ENCODE measurements at places on chromosomes 16 and 17.

DNA sequence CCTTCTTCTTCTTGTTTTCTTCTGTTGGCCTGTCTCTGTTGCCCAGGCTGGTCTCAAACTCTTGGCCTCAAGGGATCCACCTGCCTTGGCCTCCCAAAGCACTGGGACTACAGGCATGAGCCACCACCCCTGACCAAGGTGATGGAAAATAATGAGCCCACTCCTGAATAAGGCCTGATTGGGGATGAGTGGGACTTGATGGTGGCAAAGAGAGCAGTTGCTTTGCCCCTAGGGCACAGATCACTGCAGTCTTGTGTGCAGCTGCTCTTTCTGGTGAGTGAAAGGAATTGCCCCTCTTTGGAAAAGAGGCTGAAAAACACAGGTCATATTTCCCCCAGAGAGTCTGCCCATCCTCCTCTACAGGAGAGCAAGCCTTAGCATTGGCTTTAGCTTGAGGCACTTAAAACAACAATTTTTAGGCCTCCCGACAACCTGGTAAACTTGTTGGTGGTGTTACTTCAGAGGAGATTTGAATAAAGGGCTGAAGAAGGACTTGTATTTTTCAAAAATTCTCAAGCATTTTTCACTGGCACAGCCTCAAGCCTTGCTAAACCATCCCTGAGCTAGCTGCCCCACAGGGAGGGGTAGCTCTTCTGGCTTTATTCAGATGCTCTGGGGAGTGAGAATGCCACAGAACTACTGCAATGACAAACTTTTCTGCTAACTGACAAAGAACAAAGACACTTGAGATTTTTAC, 6.1 kb upstream of the PDP2 start:
- no peak for DNase-seq

DNA sequence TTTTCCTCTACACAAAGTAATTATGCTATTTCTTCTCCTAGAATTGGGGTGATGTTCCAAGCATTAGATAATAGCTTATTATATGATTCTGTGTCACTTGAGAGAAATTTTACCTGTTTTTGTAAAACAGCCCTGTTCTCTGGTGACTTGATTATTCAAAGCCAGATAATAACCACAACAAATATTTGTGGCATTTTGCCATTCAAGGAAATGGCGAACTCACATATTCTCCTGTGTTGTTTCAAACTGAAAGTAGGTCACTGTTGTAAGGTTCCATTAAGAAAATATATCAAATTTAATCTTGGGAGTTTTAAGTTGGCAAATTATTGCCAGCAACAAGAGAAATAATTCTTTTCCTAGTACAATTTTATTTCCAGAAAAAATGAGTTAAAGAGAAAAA, 124.8 kb downstream of the STXBP4 start:
- DNase-seq = no peak

- no peak for DNase-seq
These were observed 43.5 kb downstream of the KNOP1 start for GRCh38 chr16:19674485-19674884.

- DNase-seq = no peak
These were observed 19.9 kb downstream of the CYB5D2 start for GRCh38 chr17:4162775-4163466.

DNA sequence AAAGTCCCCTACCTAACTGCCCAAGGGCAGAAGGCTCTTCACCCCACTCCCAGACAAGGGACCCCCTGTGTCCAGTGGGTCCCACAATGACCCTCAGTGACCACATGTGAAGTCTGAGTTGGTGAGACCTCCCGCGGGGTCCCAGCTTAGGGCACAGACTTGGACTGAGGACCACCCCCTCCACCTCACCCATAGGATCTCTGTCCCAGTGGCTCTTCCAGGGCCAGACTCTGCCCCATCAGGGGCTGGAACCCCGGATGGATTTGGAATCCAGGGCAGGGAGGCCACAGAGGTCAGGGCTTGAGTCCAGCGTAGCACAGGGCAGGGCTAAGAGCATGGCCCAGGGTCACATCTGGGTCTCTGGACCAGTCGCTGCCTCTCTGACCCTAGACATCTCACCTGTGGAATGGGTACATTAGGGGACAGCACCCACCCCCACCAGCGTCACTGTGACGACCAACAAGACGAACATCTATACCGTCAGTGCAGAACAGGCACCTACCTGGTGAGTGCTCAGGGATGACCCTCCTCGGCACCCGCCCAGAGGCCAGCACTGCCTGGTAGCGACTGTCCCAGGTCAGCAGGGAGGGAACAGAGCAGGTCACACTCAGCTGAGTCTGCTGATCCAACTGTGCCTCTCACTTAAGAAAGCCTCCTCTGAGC, 37.7 kb downstream of the TNFRSF13B start:
- DNase-seq = no peak

DNA sequence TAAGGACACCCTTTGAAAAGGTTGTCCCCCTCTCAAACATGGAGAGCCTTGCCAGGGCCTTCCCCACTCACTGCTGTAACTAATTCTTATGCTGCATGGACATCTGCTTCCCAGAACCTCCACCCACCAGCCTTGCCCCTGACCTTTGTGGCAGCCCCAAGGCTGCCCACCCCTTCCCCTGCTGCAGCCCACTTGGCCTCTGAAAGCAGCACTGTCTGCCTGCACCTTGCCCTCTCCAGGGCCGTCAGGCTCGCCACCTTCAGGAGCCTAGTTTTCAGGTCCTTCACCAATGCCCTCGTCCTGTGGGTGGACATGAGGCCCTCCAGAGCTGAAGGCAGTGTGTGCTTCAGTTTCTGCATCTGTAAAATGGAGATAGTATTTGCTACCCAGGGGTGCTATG, 2.7 kb upstream of the CORO1A start:
- DNase-seq = no peak

- DNase-seq = no peak
These were observed 8.7 kb downstream of the CLEC19A start for GRCh38 chr16:19294156-19294649.

GRCh38 chr17:53391197-53391596, 431.5 kb upstream of the KIF2B start:
- no peak for DNase-seq

- DNase-seq = no peak
These were observed 155.2 kb downstream of the RAB11FIP4 start for GRCh38 chr17:31546650-31547049.

GRCh38 chr17:42536372-42537155, 523 bp downstream of the NAGLU start:
- peak; percentile 69 for DNase-seq
